Fibroblast of skin of right biceps (primary cell): ENCODE measurements at places on chromosomes 16 and 17.

DNA sequence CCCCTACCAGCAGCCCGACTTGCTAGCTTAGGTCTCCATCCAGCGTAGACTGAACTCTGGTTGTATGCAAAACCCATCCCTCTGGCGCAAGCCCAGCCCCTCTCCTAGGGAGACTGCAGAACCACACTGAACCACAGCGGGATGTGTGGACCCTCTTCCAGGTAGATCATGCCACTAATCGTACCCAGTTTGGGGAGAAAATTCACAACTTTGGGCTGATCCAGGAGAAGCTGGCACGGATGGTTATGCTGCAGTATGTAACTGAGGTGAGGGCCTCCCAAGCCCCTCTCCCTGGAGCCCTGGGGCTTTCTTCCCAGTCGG is 3.2 kb downstream of the ACADVL start:
- DNase-seq, result no peak

DNA sequence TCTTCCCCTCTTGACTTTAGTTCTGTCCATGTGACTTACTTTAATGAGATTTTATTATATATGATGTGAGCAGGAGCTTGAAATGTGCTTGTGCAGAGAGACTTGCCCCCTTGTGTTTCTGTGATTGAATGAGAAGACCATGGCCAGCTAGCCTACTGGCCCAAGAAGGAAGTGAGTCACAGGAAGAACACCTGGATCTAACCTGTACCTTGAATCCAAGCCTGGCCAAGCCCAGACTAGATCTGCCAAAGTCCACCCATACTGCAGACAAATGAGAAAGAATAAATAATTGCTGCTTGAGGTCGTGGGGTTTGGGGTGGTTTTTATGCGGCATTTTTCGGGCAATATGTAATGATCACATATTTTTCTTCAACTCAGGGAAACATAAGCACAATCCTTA is 9.6 kb downstream of the ABCA10 start:
- no peak for DNase-seq

DNA sequence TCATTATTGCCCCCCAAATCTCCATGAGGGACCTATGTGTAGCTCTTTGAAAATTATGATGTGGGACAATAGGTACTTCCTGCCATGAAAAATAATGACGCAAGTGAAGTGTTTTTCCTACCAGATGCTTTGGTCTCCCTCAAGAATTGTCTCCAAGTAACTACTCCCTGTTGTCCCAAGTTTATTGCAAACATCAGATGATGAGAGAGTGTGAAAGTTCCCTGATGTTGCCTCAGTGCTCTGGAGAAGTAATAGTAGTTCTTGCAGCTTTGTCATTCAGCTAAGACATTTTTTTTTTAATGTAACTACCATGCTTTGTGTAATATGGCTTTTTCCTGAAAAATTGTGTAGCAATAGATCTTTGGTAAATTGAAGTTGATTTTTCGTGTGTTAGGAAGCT is 20.1 kb downstream of the LPCAT2 start:
- DNase-seq, result no peak

- no peak for DNase-seq
Observed at GRCh38 chr16:20747030-20747816, 5.6 kb upstream of the THUMPD1 start.

GRCh38 chr17:78844301-78845005 is 3.8 kb upstream of the USP36 start:
- DNase-seq, result peak; percentile 23

DNA sequence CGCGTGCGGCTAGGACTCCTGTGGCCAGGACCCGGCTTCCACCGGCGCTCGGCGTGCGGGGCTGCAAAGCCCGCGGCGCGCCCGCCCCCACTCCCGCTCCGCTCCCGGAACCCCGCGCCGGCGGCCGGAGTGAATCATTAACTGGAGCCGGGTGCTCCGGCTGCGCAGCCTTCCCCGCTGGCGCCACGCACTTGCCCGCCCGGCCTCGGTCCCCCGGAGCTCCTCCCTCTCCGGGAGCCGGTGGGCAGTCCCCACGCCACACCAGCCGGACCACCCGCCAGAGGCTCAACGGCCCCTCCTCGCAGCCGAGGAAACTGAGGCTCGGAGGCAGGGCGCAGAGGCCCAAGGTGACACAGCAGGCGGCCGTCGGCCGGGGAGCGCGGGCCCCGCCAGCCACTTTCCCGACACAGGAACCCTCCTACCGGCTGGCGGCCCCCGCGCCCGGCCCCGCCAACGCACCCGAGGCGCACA is 580 bp downstream of the BCAR1 start:
- peak; percentile 41 for DNase-seq
